ENCODE measurements at places on chromosomes 5 and 9.

DNA sequence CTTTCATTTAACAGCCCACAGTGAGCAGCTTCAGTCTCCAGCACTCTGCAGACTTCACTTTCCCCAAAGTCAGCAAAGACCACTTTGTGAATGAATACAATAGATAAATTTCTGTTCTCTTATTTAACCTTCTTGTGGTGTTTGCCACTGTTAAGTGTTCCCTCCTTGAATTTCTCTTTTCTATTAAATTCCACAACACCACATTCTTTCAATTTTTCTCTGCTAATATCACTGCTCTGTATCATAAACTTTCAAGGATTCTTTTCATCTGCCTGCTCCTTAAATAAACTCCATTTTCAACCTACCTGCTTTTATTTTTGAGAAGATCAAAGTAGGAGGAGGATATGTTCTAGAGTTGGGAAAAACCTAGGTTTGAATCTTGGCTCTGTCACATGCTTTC lies 739.5 kb upstream of the GRAMD2B start:
- DNase-seq = no peak

- peak; percentile 30 for DNase-seq
These were observed 301.6 kb downstream of the NR2F1-AS1 start for GRCh38 chr5:93279296-93279963.

GRCh38 chr5:169223595-169223953 lies 77.4 kb downstream of the SLIT3 start:
- DNase-seq = no peak

GRCh38 chr5:129049126-129049799 lies 45.3 kb upstream of the ISOC1 start:
- no peak for DNase-seq

- DNase-seq = no peak
These were observed 178.3 kb upstream of the IRX2 start for GRCh38 chr5:2929779-2930178.

GRCh38 chr5:75622564-75622963 lies 11.3 kb downstream of the ANKDD1B start:
- DNase-seq = no peak

DNA sequence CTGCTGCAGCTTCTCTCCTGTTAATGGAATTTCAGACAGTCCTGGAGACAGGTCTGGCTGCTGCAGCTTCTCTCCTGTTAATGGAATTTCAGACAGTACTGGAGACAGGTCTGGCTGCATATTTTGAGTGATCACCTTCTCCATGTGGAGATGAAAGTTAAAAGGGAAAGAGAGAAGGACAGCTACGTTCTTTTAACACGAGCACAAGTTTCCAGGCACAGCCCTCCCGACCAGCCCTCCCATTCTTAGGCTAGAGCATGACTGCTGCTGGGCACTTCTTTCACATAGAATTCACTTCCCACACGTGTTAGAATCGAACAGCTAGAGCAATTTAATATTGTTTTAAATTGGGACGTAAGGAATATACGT lies 133.3 kb upstream of the DMRT1 start:
- no peak for DNase-seq

DNA sequence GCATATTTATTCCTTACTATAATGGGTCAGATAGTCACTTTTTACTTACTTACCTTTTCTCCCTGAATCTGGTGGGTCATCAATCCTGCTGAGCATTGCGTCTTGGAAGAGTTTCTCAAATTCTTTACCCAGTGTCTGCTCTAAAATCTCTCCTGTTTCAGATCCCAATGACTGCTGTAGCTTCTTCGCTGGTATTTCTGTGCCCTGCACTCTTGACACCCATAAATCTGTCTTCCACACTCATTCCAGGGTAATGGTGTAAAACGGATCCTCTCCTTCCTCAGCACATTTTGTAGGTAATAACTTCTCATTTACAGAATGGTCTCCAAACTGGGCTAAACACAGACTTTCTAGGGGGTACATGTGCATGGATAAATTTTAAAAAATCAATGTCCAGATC lies 407.4 kb downstream of the DMAC1 start:
- DNase-seq = no peak

DNA sequence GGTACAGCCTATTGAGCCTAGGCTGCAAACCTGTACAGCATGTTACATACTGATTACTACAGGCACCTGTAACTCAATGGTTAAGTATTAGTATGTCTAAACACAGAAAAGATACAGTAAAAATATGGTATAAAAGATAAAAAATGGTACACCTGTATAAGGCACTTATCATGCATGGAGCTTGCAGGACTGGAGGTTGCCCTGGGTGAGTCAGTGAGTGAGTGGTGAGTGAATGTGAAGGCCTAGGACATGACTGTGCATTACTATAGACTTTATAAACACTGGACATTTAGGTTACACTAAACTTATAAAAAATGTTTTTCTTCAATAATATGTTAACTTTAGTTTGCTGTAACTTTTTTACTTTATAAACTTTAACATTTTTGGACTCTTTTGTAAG lies 171.3 kb downstream of the SLC28A3 start:
- DNase-seq = no peak

DNA sequence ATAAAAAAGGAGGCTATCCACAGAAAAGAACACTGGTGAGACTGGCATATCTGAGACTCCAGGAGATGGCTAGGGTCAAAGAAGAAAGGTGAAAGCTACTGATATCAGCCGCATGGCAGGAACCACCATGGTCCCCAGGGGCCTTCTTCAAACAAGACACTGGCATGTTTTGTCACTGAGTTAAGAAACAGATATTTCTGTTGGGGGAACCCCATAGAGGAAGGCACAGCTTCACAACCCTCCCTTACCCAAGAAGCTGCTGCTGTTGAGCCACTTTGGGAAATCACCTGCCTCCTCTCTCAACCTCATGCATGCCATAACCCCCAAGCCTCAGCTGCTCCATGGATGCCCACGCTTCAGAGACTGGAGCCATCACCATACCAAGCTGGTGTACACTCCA lies 13.3 kb upstream of the BTNL3 start:
- DNase-seq = no peak

DNA sequence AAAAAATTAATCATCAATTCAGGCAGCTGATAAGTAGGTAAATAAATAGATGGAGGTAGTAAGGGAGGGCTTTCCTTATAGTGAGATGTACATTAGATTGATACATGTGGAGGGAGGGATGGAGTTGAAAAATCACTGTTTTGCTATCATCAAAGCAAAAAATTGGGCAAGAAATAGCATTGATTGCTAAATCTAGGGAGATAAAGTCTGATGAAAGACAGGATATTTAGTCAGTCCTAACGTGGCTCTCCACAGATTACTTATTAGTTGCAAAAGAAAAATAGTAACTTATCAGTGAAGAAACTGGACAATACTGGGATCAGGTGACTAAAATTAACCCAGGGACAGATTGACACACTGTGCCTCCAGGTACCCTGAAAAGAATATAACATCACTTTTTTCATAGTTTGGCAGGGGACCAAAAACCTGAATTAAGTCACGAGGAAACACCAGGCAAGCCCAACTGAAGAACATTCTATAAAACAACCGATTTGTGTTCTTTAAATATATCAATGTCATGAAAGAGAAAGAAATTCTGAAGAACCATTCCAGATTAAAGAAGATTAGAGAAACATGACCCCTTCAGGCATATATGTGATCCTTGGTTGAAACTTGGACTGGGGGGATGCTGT lies 27.1 kb upstream of the GOLPH3 start:
- DNase-seq = no peak

DNA sequence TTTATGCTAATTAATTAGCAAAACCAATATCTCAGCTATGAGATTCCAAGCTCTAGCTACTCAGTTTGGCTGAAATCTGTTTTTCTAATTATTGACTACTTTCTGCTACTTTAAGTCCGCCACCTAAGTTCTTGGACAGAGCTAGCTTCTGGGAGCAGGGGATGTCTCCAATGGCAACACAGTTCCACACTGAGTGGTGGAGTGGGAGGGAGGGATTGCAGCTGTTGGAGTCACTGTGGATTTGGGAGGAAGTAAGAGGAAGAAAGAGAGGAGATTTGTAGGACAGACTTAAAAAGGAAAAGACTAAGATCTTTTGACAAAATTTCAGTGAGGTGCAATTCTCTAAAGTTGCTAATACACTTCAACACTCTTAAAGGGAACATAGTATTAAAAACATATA lies 450.8 kb downstream of the NFIB start:
- no peak for DNase-seq

GRCh38 chr9:72257814-72258213 lies 107.2 kb downstream of the ZFAND5 start:
- no peak for DNase-seq

GRCh38 chr5:115033861-115034260 lies 135.8 kb downstream of the TRIM36 start:
- DNase-seq = no peak

- no peak for DNase-seq
These were observed 60.8 kb downstream of the HINT1 start for GRCh38 chr5:131104169-131104808.

DNA sequence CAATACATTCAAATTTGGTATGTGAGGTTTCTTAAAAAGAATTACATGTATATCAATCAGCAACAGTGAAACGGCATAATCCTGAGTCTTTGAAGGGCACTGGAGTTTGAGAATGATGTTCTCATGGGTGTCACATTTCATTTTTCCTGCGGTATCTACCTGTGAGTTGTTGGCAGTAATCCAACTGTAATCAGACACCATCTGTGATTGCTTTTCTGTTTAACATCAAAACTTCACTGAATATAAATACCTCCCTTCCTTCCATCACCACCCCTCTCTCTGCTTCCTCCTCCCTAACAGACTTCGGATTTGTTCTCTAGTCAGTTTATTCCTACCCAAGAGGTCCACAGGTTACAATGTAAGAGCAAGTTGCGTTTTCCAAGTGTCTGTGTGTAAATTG lies 275.2 kb upstream of the PCSK5 start:
- no peak for DNase-seq

DNA sequence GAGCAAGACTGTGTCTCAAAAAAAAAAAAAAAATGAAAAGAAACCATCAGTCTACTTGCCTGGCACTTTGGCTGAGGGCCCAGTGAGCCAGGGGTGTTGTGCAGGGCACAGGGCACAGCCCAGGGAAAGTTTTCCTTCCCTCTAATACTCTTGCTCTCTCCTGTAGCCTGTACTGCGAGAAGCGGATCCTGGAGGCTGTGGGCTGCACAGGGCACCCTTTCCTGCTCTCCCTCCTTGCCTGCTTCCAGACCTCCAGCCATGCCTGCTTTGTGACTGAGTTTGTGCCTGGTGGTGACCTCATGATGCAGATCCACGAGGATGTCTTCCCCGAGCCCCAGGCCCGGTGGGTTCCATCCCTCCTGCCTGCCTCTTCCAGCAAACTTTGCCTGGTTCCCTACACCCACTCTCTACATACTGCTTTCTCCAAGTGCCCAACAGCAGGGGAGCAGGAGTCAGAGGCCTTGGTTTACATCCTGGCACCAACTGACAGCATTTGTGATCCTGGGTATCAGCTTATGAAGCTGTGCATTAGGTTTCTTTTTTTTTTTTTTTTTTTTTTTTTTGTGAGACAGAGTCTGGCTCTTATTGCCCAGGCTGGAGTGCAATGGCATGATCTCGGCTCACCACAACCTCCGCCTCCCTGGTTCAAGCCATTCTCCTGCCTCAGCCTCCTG lies 7.2 kb downstream of the ZDHHC12 start:
- DNase-seq = no peak

- DNase-seq = peak; percentile 67
These were observed 19.3 kb downstream of the KCNIP1 start for GRCh38 chr5:170523142-170523551.

DNA sequence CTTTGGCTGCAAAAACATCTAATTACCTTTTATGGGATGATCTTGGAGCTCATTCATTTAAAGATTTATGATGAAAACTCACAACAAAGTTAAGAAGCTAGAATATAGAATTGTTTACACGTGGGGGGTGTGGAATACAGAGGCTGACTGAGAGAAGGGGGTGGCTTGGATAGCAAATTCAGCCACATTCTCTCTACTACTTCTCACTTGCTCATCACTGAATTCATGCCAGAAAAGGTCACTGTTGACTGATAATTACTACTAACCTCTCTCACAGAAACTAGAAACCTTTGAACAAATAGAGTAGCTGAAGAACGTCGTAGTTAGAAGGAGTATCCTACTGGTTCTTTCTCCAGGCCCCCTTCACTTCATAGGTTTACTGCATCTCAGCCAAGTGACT lies 808.2 kb downstream of the BRINP1 start:
- no peak for DNase-seq

GRCh38 chr9:7342229-7342628 lies 457.3 kb downstream of the DMAC1 start:
- no peak for DNase-seq

- DNase-seq = no peak
These were observed 1448.9 kb upstream of the CDH6 start for GRCh38 chr5:29744618-29745017.

DNA sequence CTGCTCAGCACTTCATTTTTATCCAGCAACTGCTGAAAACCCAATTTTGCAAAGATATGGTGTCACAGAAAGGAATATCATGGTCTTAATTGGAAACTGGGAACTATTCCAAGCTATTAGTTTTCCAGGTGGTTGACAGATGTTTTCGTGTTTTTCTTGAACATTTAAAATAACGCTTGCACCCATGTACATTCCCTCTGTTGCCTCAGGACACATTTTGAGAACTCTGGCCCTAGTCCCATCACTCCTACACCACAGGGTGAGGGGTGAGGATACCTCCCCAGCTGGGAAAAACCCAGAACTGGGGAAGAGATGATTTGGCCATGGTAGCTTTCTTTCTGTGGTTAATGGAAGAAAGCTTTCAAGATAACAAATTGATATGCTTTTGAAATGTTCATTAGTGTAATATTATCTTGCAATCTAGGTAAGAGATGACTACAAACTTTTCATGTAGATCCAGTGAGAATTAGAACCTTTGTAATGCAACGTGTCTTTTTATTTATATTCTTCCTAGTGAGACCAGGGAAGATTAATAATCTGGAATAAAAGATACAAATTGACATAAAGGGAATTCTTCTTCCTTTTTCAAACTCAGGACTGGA lies 627.0 kb downstream of the RAB3C start:
- peak; percentile 95 for DNase-seq

GRCh38 chr5:168104811-168105481 lies 186.5 kb upstream of the WWC1 start:
- DNase-seq = no peak

DNA sequence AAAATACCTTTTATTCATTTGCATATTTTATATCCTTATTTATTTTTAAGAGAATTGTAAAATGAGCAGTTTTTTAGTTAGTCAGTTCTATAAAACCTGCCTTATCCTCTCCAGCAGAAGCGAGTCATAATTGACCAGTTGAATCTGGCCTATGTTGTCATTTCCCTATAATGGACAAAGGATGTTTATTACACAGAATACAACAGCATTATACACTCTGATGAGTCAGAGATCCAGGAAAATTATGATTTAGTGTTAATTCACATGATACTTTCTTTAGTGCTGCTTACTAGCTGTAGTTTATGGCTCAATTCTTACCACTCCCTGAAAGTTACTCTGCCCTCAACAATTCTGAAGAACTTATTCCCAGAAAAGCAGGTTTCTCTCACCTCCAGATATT lies 26.8 kb upstream of the LURAP1L start:
- DNase-seq = no peak
